ENCODE measurements at places on chromosomes 13 and 19. TPM values are rescaled to one million over a fixed set of nuclear protein-coding genes. Genes with fewer than 3 reads are reported as not detected.

DNA sequence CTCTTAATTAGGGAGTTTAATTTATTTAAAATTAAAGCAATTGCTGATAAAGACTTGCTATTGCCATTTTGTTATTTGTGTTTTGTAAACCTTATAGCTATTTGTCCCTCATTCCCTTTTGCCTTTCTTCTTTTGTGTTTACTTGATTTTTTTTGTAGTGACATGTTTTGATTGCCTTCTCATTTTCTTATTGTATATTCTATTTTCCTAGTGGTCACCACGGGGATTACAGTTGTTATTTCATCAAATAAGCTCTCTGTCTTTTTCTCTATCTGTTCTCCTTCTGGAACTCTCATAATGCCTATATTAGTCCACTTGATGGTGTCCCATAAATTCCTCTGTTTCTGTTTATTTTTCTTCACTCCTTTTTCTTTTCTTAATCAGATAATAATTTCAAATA is 64.4 kb upstream of the FRY start:
- no peak for DNase-seq

GRCh38 chr19:31096062-31096830 is 253.0 kb downstream of the TSHZ3 start:
- DNase-seq = no peak

- no peak for DNase-seq
Measured at GRCh38 chr13:100528820-100529219, 59.8 kb downstream of the GGACT start.

DNA sequence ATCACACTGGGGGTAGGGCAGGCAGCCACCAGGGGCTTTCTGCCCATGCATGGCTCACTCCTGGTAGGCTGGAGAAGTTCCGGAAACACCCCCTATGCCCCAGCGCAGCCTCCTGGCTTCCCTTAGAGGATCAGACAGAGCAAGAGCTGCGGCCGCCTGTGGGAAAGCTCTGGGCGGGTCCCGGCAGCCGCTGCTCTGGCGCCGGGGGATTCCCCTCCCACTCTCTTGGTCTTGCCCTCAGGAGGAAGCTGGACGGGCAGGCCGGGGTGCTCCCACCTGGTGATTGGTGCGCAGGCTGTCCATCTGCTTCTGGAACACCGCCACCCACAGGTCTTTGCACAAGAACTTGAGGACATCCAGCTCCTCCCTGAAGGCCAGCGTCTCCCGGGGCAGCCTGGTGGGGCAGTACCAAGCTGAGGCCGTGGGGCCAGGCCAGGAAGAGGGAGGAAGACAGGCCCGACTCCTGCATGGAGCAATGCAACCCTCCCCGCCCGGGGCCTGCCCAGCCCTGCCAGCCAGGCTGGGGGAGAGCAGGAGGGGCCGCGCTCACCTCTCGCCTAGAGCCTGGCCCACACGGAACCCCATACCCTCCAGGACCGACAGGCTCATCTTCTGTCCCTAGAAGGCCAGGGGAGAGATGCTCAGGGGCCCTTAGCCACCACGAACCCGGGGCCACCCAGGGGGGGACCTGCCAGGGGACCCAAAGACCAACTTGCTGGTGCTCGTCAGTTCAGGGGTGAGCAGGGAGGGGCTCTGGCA is 4.0 kb upstream of the NKPD1 start:
- peak; percentile 72 for DNase-seq

The OR7A5 gene
- not detected for total RNA-seq
